Stimulated activated CD4-positive, alpha-beta T cell treated with anti-CD3 and anti-CD28 coated beads, Interleukin-1b, Interleukin-23, amount 100 ng/mL, for 24 hours (primary cell): ENCODE measurements at places on chromosomes 2 and 18.

DNA sequence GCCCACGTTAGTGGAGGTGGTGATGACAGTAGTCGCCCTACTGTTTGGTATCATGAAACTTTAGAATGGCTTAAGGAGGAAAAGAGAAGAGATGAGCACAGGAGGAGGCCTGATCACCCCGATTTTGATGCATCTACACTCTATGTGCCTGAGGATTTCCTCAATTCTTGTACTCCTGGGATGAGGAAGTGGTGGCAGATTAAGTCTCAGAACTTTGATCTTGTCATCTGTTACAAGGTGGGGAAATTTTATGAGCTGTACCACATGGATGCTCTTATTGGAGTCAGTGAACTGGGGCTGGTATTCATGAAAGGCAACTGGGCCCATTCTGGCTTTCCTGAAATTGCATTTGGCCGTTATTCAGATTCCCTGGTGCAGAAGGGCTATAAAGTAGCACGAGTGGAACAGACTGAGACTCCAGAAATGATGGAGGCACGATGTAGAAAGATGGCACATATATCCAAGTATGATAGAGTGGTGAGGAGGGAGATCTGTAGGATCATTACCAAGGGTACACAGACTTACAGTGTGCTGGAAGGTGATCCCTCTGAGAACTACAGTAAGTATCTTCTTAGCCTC lies 16.2 kb downstream of the MSH6 start:
- no peak for DNase-seq

DNA sequence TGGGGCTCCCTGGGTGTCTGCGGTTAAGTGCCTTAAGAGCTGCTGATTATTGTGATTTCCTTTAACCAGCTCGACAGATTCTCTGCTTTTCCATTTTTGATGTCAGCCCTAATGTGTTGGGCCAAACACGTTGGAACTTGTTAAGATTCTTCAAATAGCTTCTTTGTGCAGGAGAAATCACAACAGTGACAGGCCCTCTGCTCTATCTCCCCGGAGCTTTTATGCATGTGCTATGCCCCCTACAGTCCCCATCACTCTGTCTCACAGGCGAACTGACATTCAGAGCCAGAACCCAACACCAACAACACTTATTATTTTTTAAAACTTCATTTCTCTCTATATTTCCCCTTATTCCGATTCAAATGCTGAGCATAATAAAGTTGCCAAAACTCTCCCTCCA lies 371.7 kb upstream of the CELF4 start:
- no peak for DNase-seq

DNA sequence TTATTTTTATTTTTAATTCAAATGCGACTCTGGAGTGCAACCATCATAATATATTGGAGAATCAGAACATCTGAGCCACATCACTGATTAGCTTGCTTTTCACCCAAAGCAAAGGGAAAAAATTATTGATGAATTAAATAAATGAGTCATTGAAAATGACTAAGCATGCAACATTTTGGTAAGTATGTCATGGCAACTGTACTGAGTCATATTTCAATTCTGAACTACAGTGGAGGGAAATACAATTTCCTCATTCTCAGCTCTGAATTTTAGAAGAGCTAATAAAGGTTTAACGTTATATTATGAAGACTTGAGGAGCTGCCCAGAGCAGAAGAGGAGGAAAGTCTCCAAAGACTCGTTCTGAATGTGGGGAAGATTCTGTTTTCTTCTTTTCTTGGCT lies 89.6 kb upstream of the CCDC68 start:
- DNase-seq: no peak

DNA sequence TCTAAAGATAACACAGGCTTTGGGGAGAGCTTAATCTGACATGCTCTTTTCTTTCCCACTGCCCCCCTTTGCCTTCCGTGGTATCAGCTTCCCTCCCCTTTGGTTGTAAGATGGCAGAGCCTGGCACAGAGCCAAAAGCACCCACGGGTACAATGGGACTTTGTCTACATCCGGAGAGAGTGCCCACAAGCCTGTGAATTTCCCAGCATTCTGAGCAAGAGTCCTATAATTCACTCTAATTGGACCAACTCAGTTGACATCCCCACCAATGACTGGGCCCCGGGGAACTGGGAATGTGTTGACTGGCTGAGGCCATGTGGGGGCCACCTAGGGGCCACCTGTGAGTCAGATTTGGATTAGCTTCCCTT lies 20.1 kb upstream of the C2orf72 start:
- DNase-seq: no peak

DNA sequence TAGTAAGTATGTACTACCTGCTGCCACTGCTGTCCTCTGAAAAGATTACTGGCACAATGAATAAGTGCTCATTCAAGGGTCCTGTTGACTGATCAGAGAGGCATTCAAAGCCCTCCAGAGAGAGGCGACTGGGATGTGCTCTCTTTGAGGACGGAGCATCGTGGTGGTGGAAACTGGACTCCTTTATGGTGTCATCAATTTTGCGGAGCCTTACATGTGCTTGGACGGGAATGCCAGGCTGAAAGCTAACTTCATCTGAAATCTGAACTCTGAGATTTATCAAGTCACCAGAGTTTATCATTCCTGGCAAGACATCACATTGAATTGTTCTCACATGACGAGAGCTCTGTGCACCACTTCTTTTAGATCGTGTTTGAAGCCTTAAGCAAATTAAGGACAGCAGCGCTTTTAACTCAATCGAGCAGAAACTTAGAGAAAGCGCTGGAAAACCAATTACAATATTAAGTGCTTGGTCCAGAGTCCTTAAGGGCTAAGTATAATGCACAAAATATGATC lies 138.3 kb downstream of the NCK2 start:
- no peak for DNase-seq

- DNase-seq: no peak
These were observed 16.2 kb downstream of the TANC1 start for GRCh38 chr2:158984604-158985135.

DNA sequence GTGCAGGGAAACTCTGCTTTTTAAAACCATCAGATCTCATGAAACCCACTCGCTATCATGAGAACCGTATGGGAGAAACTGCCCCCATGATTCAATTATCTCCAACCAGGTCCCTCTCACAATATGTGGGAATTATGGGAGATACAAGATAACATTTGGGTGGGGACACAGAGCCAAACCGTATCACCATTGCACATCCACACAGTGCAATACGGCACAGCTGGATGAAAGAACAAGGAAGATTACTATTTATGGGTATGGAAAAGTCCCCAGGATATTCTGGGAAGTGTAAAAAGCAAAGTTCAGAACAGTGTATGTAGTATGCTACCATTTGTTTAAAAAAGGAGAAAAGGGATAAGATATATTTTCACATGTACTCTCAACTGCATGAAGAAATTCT lies 290.1 kb downstream of the PIK3C3 start:
- no peak for DNase-seq

DNA sequence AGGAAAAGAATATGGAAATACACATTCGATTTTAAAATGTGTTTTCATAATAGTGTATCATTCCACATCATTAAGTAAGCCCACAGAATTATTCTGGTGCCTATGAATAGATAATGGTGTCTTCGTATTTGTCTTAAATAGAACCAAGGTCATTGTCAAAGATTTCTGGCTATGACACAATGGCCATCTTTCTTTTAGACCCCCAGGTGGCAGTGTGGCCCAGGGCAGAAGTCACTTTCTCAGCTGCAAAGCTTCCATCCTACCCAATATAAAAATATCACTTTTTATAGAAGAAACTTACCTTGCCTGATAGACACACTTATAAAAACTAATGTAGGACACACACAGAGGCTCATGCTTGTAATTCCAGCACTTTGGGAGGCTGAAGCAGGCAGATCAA lies 57.5 kb downstream of the ZRANB3 start:
- DNase-seq: no peak

GRCh38 chr2:109433486-109433885 lies 180.3 kb downstream of the SEPTIN10 start:
- DNase-seq: no peak

GRCh38 chr2:219769090-219769910 lies 141.9 kb downstream of the SLC4A3 start:
- no peak for DNase-seq

GRCh38 chr2:108835040-108835439 lies 48.5 kb downstream of the CCDC138 start:
- DNase-seq: no peak

DNA sequence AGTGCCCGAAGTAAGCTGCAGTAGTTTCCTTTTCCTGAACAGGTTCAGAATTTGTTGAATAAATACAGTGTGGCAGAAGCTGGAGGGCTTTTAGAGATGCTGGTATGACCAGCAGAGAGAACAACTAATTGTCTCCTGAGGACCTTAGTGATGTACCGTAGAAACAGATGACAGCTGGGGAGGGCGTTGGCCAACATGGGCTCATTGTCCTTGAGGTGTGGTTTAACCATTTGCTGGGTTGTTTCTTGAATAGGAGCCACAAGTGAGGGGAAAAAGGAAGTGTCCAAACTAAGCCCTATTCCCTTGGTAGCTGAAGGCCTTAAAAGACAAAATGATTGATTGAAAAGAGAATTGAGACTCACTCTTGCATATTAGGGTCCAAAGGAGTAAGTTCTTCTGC lies 11.7 kb upstream of the FAM228A start:
- no peak for DNase-seq
